ENCODE measurements at places on chromosomes 12 and 14.
A peak's percentile ranks its signal among the peaks of the same experiment; 100 is the strongest.

DNA sequence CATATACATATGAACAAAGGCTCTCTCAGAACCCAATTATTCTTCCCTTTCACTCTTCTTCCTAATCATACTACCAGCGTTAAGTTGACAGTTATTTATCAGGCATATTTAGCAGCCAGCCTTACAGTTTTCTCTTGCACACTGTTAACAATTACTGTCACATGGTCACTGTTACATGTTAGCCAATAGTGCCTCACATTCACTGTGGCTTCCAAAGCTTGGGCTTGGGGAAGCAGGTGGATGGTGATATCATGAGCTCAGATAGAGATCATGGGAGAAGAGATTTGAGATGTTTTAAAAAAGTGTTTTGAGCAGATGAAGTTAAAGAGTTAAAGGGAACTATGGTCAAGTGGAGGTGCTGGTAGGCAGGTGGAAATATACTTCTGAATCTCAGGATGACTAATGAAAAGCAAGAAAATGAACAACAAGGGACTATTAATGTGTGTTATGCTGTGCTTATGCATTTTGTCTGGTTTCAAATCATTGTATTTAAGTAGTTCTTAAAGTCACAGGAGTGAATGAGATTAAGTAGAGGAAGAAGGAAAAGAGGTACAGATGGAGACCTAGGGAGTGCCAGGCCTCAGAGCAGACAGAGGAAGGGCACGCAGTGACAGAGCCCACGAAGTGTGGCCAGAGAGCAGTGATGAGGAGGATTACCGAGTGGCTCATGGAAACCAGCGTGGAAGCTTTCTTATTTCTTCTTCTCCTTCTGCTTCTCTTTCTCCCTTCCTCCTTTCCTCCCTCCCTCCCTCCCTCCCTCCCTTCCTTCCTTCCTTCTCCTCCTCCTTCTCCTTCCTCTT is 39.6 kb downstream of the BICD1 start:
- no peak for DNase-seq

DNA sequence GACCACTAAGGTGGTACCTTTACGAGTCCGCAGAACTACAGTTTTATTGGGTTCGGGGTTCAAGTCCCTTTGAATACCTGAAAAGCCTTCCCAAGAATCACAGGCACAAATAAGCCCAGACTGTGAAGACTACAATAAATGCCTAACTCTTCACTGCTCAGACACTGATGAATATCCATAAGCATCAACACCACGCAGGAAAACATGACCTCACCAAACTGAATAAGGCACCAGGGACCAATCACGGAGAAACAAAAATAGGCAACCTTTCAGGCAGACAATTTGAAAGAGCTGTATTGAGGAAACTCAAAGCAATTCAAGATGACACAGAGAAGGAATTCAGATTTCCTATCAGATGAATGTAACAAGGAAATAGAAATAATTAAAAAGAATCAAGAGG is 24.2 kb upstream of the P2RX7 start:
- no peak for DNase-seq

- DNase-seq = no peak
Measured at GRCh38 chr14:29838752-29839151, 88.9 kb downstream of the PRKD1 start.

DNA sequence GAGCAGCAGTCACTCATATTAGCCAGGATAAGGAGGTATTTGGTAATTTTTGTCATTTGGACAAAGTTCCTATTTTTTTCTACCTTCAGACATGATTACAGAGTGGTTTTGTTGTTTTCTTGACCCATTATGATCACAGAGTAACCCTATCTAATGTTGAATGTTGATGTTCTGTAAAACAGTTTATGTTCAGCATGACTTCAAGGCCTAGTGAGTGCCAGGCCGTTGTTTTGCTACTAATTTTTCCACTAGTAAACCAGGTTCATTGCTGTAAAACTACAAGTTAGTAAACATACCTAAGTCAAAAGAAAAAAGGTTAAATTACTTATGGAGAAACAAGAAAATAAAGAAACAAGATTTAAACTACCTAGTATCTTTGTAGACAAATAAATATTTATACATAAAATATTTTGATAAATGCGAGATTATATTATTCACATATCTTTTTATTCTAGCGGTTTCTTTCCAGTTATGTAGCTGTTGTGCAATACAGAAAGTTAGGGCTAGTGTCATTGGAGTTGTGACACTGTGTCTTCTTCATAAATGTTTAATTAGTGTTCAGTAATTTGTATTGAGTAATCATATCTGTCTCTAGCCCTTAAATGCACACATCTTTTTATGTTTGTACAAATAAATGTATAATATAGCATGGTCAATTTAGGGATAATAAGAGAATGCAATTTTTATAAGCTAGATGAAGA is 16.5 kb downstream of the ETNK1 start:
- DNase-seq = no peak

- DNase-seq = no peak
Measured at GRCh38 chr12:14393751-14394150, 28.3 kb downstream of the ATF7IP start.

DNA sequence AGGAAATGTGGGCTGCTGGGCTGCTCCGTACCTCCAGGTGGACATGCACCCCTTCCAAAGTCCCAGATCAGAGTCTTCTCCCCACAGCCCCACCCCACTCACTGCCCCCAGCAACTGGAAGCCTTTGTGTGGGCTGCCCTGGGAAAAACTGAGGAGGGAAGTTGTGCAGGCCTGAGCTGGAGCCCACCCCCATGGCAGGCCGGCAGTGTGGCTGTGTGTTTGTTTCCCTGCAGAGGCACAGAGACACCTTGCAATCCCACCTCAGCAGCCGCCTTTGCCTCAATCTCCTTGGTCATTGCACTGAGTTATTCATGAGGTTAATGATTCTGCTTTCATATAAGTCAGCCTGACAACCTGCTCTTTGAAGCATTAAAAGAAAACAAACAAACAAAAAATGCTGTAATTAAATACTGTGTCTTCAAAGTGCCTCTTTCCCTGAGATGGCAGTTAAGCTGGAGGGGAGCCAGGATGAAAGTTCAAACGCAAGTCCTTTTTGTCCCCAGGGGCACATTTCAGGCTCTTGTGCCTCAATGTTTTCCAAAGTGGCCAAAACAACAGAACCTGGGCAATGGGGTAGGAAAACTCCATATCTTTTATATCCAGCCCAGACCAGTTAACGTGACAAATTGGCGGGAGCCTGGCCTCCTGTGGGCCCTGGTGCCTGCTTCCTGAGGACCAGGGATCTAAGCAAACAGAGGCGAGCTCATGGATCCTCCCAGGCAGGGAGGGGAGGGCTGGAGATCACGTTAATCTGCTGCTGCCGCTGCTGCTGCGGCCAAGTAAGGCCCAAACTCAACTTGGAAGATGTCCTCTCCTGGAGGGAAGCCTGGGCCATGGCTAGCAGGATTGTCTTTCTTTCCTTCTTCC is 51.9 kb upstream of the TSPAN11 start:
- DNase-seq = peak; percentile 46

- no peak for DNase-seq
Measured at GRCh38 chr14:68634332-68634731, 158.5 kb downstream of the ZFP36L1 start.

DNA sequence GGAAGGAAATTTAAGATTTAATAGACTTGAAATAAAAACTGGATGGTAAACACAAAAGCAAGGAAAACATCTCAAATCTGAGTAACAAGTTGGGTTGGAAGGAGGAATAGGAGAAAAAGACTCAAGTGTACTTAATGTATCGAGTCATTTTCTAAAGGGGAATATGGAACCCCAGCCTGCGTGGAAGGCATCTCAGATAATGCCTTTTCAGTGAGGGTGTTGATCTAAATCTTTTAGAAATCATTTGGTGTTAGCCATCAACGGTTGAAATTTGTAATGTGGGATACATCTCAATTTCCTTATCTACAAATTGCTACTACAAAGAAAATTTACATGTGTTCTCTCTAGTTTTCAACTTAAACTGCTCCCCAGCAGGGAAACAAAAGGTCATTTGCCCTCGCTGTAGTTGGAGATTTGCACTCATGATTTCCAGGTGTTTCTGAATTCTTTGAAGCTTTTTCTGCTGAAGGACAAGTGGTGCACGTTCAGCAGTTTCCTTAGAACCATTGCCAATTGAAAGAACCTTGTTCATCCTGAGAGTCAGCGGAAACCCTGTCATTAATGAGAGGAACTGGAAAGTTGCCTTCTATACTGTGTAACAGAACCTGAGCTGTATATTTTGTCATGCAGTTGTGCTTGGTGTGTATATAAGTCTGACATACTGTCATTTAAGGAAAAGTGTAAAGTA is 2.2 kb downstream of the PCBP2 start:
- DNase-seq = no peak

- no peak for DNase-seq
Measured at GRCh38 chr14:36827861-36828260, 166.2 kb downstream of the PAX9 start.

DNA sequence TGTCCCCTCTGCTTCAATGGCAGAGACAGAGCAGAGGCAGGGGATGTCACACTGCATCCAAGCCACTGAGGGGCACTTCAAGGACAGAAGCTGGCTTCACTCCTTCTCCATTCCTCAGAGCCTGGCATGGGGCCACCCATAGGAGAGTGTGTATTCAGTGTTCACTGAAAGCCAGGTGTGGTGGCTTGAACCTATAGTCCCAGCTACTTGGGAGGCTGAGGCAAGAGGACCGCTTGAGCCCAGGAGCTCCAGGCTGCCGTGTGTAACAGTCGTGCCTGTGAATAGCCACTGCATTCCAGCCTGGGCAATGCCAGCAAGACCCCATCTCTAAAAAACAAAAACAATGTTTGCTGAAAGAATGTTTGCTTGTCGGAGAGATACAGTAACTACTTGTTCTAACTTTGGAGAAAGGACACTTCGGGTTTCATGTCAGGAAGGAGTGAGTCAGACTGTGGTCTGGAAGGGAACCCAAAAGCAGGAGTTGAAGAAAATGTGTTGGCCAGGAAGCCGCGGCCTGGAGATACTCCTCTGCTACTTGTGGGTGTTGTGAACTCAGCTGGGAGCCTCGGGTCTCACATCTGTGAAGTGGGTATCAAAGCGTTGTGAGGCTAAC is 43.4 kb downstream of the ELK3 start:
- no peak for DNase-seq

GRCh38 chr12:68013181-68013580 is 23.9 kb downstream of the IFNG-AS1 start:
- no peak for DNase-seq

- DNase-seq = no peak
Measured at GRCh38 chr12:79933532-79934264, 1.2 kb downstream of the PPP1R12A start.

GRCh38 chr14:96660123-96660522 is 137.1 kb upstream of the VRK1 start:
- no peak for DNase-seq

DNA sequence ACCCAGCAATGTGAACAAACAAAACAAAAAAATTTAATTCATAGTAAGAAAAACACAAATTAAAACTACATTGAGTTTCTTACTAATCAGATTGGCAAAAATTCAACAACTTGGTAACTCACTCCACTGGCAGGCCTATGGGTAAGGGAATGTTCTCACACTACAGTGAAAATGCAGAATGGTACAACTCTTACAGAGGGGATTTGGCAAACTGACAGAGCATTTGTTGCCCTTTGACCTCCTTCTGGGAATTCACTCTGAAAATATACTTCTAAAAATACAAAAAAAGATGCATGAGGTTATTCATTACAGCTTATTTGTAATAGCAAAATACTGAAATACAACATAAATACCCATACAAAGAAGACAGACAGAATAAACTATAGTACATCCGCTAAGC is 32.8 kb downstream of the ABCD2 start:
- no peak for DNase-seq

GRCh38 chr12:19615384-19615725 is 176.1 kb downstream of the AEBP2 start:
- no peak for DNase-seq

GRCh38 chr12:49952391-49953055 is 2.0 kb downstream of the AQP2 start:
- no peak for DNase-seq

DNA sequence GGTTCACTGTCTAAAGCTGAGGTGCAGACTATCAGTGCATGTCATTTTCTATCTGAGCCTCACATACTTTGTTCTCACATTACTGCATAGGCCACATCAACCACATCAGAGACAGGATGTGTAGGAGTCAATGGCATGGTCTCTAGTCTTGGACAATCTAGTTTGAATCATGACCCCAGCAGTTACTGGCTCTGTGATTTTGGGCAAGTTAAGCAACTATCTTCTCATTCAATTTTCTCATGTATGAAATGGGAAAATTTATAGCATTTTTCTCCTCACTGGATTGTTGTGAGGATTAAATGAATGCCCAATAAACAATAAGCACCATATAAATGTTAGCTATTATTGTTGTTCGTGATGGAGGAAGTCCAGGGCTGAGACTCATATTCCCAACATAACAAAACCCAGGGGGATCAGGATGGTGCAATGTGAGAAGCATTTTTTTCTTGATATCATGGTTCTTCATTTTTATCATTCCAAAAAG is 432.6 kb downstream of the LRIG3 start:
- DNase-seq = no peak

GRCh38 chr12:27984275-27984674 is 11.7 kb upstream of the PTHLH start:
- no peak for DNase-seq

DNA sequence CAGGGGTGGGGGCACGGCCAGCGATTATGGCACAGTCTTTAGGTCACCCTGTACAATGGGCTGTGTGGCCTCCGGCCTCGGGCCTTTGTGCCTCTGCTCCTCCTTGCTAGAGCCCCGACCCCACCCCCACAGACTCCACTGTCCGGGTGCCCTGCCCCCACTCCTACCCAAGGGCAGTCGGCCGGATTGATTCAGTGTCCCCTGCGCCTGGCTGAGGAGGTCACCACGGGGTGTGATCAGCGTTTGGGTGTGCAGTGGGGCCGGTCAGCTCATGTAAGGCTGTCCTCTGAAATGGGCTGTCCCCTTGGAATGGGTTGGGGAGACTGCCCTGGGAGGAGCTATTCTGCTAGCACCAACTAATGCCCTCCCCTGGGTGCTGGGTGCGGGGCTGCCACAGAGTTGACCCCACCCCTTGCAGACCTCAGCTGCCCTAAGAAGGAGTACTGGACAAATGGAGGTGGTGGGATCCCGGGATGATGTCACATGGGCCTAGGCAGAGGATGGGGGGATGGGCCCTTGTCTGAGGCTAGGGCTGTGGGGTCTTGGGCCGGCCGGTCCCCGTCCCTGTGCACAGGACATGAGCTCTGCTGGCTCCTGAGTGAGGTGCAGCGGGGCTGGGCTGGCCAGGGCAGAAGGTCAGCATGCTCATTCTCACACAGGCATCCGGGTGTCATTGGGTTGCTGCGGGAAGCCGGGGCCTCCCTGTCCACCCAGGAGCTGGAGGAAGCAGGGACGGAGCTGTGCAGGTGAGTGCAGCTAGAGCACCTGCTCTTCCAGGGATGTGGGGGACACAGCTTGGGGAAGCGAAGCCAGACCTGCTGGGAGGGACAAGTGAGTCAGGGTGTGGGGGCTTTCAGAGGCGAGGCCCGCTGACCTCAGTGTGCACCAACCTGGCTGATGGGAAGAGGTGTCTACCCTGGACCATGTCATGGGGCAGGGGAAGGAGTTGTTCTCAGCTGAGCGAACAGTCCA is 23.4 kb downstream of the ASPG start:
- no peak for DNase-seq

Data from left renal pelvis (tissue), 4 donors.